ENCODE measurements at places on chromosomes 5 and 9.

GRCh38 chr5:30390095-30390494 is 803.4 kb upstream of the CDH6 start:
- DNase-seq = no peak

DNA sequence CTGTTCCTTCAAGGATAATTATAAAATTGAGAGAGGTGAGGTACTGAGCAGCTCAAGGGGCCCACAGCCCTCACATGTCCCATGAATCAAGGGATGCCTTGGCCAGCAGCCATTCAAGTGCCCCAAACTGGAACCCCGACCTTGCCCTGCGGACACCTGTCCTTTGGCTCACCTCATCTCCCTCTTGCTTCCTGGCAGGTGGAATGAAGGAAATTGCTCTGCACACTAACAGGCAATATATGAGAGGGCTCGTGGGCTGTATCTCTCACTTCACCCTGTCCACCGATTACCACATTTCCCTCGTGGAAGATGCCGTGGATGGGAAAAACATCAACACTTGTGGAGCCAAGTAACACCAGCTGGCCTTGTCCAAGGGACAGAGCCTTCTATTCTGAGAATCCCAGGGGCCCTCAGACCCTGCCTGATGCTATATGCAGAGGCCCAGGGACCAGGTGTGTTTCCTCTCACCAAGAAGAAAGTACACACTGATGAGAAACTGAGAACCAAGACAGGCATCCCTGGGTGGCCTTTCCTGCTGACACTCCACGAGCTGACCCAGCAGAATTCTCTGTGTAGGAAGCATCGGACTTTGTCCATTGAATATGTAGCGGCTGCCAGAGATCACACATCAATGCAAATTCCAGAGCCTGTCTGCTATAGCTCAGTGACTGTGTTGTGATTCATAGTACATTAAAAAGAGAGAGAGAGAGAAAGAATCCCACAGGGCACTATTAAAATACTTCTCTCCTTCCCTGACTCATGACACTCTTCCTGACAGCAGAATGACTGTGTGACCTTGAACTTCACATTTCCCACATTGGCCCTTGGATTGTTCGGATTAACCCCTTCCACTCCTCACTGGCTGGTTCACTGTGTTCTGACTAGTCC is 92.6 kb downstream of the LIFR start:
- DNase-seq = no peak

- no peak for DNase-seq
These were observed 25.9 kb upstream of the SUB1 start for GRCh38 chr5:32559411-32559810.

- DNase-seq = no peak
These were observed 196.2 kb downstream of the HSPA4 start for GRCh38 chr5:133247881-133248624.

GRCh38 chr5:169467041-169467771 is 116.4 kb upstream of the SPDL1 start:
- DNase-seq = no peak

GRCh38 chr9:87085521-87085920 is 138.2 kb upstream of the GAS1 start:
- no peak for DNase-seq

GRCh38 chr9:115412656-115413055 is 294.7 kb upstream of the TNC start:
- DNase-seq = no peak

GRCh38 chr5:178348356-178349074 is 115.9 kb upstream of the PHYKPL start:
- no peak for DNase-seq

DNA sequence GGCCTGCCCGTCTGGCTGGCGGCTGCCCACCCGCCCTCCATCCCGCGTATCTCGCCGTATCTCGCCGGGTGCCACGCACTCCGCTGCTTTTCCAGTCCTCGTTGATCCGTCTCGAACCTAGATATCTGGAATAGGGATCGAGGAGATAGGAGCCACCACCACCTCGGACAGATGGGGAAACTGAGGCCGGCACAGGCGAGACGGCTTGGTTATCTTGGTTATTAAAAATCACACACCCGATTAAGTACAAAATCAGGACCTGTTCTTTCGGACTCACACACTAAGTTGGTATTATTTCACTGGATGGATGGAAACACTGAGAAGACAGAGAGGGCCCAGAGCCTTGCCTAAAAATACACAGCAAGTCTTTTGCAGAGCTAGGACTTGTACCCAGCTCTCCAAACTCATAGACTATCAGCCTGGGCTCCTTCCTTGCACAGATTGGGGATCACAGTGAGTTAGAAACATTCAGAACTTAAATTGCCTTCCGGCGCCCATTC is 678 bp downstream of the SLC26A2 start:
- DNase-seq = no peak

GRCh38 chr5:72531496-72532190 is 24.4 kb upstream of the ZNF366 start:
- DNase-seq = no peak

GRCh38 chr5:16304846-16305245 is 125.3 kb upstream of the MARCHF11 start:
- DNase-seq = no peak
